ENCODE measurements at places on chromosomes 4 and X.
A peak's percentile ranks its signal among the peaks of the same experiment; 100 is the strongest.

DNA sequence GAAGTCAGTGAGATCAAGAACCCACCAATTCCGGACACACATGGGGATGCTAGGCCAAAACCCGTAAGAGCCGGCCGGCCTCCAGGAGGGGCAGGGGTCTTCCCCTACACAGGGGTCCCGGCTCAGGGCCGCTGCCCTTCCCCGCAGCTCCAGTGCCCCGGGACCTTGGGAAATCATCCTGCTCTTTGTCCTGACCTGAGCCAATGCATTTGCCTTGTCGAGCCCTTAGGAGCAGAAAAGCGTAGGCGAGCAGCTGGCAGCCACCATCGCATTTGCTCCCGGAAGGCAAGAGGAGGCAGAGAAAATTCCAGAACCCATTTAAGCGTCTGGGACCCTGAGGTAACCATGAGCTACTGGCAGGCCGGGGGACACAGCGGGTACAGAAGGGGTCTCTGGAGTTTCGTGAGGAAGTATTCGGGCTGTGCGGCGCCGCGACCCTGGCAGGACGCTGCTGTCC is 7.4 kb upstream of the TNIP2 start:
- DNase-seq: no peak

- DNase-seq: no peak
Measured at GRCh38 chr4:171812665-171813525, at the start of gene GALNTL6. GALNTL6 (plus strand) TSS chr4:171813404.

- DNase-seq: no peak
Measured at GRCh38 chrX:49910344-49910743, 12.1 kb upstream of the CLCN5 start.

GRCh38 chr4:55398966-55399365 is 3.2 kb downstream of the TMEM165 start:
- no peak for DNase-seq

GRCh38 chr4:62644372-62644771 is 1444.2 kb downstream of the ADGRL3 start:
- peak; percentile 39 for DNase-seq

DNA sequence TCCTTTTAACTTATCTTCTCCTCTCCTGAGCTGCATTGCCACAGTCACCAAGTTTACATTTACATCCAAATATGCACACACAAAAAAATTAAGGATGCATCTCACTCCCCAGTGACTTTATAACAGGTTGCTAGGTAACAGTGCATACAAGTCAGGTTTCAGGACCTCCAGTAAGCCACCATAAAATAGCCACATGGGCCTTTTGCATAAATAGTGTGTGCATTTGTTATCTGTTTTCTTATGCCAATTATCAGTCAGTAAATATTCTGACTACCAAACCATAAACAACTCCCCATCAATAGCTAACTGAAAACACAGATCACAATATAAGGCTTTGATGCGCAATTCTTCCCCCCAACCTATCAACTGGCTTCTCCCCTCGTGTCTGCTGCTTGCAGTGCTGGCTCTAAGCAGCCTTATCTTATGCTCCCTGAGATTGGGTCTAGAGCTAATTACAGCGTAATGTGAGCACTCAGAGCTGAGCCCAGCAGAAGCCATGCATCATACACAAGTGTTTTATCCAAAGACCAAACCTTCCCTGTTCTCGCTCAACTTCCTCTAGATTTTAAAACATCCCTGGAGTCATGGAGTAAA is 55.4 kb downstream of the ZNF827 start:
- no peak for DNase-seq

DNA sequence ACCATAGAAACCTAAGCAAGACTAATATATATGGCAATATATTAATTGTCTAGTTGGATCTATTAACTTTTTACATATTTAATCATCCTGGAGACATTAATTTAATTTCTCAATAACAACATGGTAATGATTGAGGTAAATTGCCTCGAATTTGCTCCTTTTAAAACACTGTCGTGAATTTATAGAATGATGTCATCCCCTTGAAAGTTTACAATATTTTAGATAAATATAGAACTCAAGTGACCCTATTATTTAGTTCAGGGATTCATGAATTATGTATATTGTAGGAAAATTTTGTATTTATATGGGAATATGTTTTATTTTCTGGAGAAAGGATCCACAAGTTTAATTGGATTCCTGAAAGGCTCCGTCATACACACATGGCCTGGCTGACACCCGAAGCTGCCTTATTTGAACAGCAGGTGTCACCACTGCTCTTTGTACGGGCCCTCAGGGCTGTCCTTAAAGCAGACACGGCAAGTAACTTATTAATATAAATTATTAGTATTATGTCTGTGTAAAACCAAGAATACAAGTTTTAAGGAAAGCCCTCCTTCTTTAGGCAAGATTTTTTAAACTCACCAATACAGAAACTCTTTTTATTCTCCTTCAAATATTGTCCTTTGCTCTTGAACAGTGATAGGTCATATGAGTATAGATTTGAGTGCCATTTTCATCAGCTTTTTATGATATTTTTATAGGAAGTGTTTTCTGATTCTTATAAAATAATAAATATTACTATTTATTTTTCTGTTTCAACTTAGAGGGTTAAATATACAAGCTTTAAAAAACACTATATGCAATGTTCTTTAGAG is 1.9 kb upstream of the PLRG1 start:
- DNase-seq: peak; percentile 18

GRCh38 chr4:169260217-169260866 is 10.4 kb downstream of the SH3RF1 start:
- DNase-seq: no peak

GRCh38 chr4:70619288-70619687 is 9.3 kb upstream of the ENAM start:
- DNase-seq: no peak

DNA sequence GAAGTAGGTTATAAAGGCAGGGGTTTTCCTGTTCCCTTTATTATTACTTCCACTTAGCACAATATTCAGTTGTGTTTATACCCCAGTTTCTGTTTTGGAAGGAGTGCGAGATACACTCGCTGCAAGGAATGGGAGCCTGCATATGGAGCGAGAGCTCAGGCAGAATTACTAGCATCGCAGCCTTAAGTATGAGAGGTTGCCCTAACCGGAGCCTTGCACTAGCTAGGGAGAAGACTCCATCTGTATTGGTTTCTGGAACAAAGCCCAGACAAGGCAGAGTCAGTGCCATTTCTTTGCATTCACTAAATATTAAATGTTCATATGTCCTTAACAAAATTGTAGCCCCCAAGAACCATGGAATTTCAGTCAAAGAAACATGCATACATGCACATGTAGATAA is 6.2 kb upstream of the DCTD start:
- no peak for DNase-seq

GRCh38 chr4:171639540-171639939 is 173.7 kb upstream of the GALNTL6 start:
- DNase-seq: no peak

DNA sequence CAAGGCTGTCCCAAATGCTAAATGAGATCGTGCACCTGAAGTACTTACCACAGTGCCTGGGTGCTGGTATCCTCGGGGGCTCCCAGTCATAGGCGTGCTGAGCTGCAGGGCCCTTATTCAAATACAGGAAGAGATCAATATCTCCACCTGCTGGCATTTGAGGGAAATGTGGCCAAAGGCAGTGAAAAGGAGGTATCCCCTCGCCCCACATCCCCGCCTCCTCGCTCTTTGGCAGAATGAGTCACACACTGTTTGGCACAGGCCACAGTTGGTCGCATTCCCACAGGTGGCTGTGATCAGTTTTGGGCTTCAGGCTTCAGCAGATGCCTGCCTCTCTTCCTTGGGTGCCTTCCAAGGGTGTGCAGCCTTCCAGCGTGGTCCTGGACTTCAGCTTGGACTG is 28.4 kb downstream of the ZNF185 start:
- peak; percentile 69 for DNase-seq

DNA sequence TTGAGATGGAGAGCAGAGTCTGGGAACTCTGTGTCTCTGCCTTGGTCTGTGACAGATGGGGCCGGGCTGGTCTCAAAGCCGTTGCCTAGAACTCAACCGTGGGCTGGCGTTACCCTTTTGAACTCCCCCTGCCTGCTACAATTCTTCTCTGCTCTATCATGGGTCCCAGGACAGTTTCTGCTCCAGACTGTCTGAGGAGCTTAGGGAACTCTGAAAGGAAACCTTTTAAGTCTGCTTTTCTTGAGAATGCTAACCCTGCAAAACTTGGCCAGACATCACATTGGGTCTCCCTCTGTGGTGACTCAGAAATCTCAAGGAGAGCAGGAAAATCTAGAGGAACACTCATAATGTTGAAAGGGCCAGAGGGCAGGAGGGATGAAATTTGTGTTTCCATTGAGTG is 240.6 kb downstream of the CBR4 start:
- DNase-seq: no peak

DNA sequence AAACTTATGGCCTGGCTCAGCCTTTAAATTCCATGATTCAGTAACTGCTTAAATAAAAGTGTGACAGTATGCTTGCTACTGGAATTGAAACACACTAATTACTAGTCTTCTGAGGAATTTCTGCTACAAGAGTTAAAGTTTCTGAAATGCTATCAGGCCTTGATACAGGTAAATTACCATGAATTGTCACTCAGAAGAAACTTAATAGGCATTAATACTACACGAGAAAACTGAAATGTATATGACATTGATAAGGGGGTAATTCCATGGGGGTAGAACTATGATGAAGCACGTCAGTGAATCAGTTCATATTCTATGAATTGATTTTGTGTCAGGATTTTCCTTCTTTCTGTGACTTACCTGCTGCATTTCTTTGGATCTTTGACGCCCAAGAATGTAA is 3.0 kb upstream of the NPY1R start:
- DNase-seq: no peak

GRCh38 chr4:42015438-42015837 is 25.1 kb downstream of the SLC30A9 start:
- no peak for DNase-seq

- no peak for DNase-seq
Measured at GRCh38 chr4:14520171-14520570, 482.1 kb upstream of the CPEB2 start.

DNA sequence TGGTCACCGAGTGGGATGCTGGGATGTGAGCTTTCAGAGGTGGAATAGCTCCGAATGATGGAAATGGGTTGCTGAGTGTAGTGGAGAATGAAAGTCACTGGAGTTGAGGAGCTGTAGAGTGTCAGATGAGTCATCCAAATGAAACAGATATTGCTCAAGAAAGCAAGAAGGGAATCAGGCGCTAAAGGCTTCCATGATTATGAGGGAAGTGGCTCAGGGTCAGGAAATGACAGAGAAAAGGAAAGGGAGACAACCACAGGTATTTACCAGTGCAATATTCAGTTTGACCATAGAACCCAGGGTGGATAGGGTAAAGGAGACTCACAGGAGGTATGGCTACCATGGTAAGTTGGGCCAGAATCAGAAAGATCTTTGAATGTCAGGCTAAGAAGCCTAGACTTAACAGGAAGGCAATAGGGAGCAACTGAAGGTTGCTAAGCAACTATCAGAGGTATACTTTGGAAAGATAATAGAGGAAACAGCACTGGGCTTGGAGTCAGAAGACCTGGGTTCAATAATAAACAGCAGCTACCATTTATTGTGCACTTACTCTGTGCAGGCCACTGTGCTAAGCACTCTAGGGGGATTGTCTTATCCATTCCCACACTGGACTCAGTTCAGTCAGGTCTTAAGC is 11.7 kb downstream of the LAS1L start:
- DNase-seq: no peak

DNA sequence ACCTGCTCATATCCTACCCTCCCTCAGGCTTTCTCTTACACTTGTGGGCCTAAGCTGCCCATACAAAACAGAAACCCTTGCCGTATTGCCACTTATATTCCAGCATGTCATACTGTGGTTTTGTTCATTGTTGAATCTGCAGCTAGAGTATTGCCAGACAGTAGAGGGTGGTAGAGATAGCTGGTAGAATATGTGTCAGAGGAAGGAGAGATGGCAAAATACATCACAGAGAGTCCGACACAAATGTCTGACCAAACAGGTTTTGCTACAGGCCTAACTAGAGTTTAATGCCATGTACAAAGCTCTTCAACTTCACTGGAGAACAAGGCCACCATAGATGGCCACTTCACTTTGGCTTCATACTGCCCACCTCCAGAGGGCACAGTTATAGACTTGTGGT is 160.1 kb downstream of the EFHC2 start:
- no peak for DNase-seq

DNA sequence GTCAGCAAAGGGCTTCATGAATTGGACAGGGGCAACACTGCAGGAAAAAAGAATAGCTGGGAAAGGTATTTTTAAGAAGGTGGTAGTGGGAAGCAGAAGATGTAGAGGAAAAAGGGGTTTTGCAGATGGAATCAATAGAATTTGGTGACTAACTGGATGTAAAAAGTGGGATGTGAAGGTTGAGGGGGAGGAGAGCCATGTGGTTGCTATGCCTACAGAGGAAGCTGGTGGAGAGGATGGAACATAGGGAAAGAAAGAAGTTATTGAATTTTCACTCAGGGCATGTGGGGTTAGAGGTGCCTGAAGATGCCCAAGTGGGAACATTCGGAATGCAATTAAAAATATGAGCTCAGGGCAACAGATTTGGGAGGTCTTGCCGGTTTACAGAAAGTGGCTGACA is 33.0 kb downstream of the REELD1 start:
- no peak for DNase-seq

GRCh38 chr4:47049347-47049746 is 18.0 kb downstream of the GABRB1 start:
- DNase-seq: no peak

- DNase-seq: no peak
Measured at GRCh38 chrX:18809641-18810040, 102.2 kb downstream of the PPEF1 start.

- peak; percentile 29 for DNase-seq
Measured at GRCh38 chrX:135974279-135974856, 580 bp upstream of the MMGT1 start.

- no peak for DNase-seq
Measured at GRCh38 chr4:2907706-2908293, 55.4 kb downstream of the NOP14 start.

- no peak for DNase-seq
Measured at GRCh38 chr4:177798161-177798560, 355.9 kb upstream of the AGA start.

- no peak for DNase-seq
Measured at GRCh38 chr4:146245246-146245645, 30.9 kb downstream of the REELD1 start.

DNA sequence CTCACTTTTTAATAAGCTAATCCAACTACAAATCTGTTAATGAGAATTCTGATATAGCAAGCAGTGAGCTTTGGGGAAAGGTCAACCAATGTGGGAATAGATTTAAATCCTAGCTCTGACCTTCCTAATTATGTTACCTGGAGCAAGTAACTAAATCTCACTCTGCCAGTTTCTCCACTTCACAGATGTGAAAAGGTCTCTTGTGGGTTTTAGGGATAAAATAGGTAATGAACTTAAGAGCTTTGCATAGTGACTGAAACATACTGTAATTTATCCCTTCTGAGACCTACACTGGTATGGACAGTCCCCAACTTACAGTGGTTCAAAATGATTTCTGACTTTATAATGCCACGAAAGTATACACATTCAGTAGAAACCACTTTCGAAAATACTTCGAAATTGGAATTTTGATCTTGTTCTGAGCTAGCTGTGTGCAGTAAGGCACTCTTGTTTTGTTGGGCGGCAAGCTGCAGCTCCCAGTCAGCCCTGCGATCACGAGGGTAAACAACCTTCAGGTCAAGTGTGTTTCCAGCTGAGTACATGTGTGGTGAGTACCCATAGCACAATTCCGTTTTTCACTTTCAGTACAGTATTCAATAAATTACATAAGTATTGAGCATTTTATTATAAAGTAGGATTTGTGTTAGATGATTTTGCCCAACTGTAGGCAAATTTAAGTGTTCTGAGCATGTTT is 93.7 kb downstream of the ADGRL3 start:
- no peak for DNase-seq

Measured in NCI-H1694 treated with DMSO at 0.1 percent for 48 hours (cell line).